ENCODE measurements at places on chromosomes 16 and 17. TPM values are rescaled to one million over a fixed set of nuclear protein-coding genes. Genes with fewer than 3 reads are reported as not detected.

The GRAPL gene
- total RNA-seq: not detected

The MRM1 gene
- total RNA-seq: 17.9 TPM

The DRC3 gene
- 2.4 TPM for total RNA-seq

The TMC8 gene
- total RNA-seq: 0.20 TPM

The ATPAF2 gene
- 19.6 TPM for total RNA-seq

The NGFR gene
- total RNA-seq: 0.90 TPM

The CPHXL2 gene
- not detected for total RNA-seq

The PMP22 gene
- total RNA-seq: 226 TPM

The GRIN2C gene
- 0.27 TPM for total RNA-seq

The SLC16A5 gene
- total RNA-seq: 31.2 TPM

The PRRT2 gene
- total RNA-seq: 0.52 TPM

The HID1 gene
- 12.7 TPM for total RNA-seq

The ARL4D gene
- 15.4 TPM for total RNA-seq

The KRTAP3-1 gene
- not detected for total RNA-seq

The TNFRSF13B gene
- not detected for total RNA-seq

The KRT20 gene
- total RNA-seq: 0.61 TPM

The FOXC2 gene
- total RNA-seq: 2.7 TPM

The CMTM2 gene
- total RNA-seq: not detected

The KCNH4 gene
- 0.33 TPM for total RNA-seq

The CAPNS2 gene
- not detected for total RNA-seq

The CX3CL1 gene
- total RNA-seq: 0.19 TPM

The MNT gene
- total RNA-seq: 22.4 TPM

The MYCBPAP gene
- 0.08 TPM for total RNA-seq

The FOXF1 gene
- total RNA-seq: not detected

The EVPL gene
- 20.9 TPM for total RNA-seq

The ANKRD40CL gene
- total RNA-seq: not detected

The VTN gene
- 21.8 TPM for total RNA-seq

The TBC1D3L gene
- 11.1 TPM for total RNA-seq

The LRRC37A gene
- total RNA-seq: 0.75 TPM

The ABCC11 gene
- 0.22 TPM for total RNA-seq

The HIC1 gene
- total RNA-seq: 2.0 TPM

The PRDM7 gene
- total RNA-seq: not detected

The FOXJ1 gene
- 0.55 TPM for total RNA-seq

The SLC35G6 gene
- not detected for total RNA-seq

The HES7 gene
- 4.7 TPM for total RNA-seq

The PIPOX gene
- total RNA-seq: 0.35 TPM

The ATP6V0A1 gene
- 23.9 TPM for total RNA-seq

The SNTB2 gene
- 6.7 TPM for total RNA-seq

The TAC4 gene
- total RNA-seq: not detected

The KRT25 gene
- not detected for total RNA-seq

The MSL1 gene
- 69.1 TPM for total RNA-seq

Measured in A549 treated with ZK216348 at 1 μM for 4 hours (cell line).